ENCODE measurements at places on chromosomes 1 and 21.

- DNase-seq, result no peak
Measured at GRCh38 chr1:178954325-178954690, 71.4 kb upstream of the FAM20B start.

DNA sequence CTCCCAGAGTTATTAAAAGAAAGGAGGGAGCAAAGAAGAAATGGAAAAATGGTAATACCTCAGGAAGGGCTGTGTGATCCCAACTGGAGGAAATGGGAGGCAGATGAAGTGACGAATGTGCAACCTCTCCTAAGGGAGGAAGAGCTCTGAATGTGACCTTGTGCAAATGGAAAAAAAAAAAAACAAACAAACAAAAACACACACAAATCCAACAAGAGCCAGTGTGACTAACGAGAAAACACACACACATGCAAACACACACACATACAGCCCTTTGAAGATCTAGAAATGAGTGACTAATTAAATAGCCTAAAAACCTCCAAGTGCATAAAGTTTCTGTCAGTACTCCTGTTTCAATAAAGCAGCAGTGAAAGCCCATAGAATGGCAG lies 49.0 kb downstream of the CCN1 start:
- DNase-seq, result no peak

DNA sequence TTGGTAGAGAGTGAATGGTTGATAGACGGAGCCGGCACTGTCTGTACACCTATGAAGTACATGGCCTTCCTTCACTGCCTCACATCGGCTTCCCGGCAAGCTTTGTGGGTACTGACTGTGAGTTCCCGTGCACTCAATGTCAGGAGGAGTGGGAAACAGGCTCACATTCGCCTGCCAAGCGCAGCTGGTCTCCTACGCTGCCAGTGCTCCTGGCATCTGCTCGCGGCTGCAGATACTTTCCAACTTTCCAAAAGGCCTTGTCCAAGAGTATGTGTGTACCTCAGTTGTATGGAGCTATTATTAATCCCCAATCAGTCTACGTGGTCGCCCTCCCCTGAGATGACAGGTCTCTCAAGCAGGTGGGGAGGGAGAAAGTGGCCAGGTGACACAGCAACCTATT lies 180.8 kb downstream of the ZSCAN20 start:
- DNase-seq, result no peak

- DNase-seq, result no peak
Measured at GRCh38 chr1:22953057-22953739, 19.5 kb downstream of the LACTBL1 start.

- DNase-seq, result no peak
Measured at GRCh38 chr21:33554236-33554981, 11.6 kb downstream of the SON start.

- DNase-seq, result no peak
Measured at GRCh38 chr1:59640851-59641250, 173.9 kb upstream of the HOOK1 start.

Data from WERI-Rb-1 (cell line).